ENCODE measurements at places on chromosomes 7 and 10.

DNA sequence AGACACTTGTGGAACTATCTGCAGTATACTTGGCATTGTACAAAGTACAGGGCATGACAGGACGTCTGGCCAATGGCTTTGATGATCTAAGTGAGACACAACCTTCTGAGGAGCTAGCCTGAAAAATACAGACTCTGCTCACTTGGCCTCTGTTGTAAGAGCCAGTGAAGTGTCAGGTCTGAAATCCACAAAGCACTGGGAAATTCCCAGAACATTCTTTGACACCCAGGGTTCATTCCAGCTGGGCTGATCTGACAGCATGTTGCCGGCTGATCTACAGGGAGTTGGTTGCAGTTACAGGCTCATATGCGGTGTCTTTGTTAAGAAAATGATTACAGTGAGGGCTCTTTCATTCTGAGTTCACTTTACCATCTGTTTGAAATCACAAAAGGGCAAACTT is 354.6 kb downstream of the PHF14 start:
- no peak for DNase-seq

GRCh38 chr7:74405191-74405898 is 48.4 kb upstream of the GTF2IRD1 start:
- DNase-seq: no peak

GRCh38 chr10:125201791-125202622 is 41.6 kb upstream of the CTBP2 start:
- no peak for DNase-seq

DNA sequence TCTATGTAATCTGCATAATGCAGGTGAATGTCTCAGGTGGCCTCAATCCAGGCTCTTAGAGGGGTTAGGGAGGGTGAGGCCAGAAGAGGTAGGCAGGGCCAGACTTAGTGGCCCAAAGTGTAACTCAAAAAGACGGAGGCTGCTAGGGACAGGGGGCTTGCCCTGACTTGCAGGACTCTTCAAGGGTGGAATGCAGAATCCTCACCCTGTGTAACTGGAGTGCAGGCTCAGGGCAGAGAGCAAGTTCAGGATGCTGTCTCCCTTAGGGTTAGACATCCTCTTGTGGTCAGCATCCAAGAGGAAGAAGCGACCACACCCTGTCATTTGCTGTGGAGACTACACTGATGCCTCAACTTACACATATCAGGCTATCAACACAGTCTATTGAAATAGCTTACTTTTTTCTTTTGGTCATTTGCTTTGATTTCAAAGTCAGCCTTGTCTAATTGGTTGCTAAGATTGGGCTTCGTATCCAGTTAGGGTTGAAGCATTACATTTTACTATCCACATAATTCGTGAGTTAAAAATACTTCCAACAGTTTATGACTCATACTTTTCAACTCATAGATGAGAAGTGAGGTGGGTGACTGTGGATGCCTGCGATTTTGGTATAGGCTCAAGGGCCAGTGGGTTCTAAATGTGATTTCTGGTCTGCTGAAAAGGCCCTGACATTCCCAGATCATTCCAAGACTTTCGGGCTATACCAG is 563.6 kb downstream of the SUGCT start:
- no peak for DNase-seq

DNA sequence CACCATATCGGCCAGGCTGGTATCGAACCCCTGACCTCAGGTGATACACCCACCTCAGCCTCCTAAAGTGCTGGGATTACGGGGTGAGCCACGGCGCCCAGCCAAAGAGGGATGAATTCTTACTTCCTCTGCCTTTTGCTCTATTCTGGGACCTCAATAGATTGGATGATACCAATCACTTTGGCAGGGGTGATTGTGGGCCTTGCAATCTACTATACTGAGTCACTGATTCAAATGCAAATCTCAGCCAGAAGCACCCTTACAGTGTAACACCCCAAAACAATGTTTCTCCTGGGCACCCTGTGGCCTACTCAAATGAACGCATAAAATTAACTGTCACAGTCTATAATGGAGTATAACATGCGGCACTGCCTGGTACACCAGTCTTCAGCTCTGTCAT is 596.7 kb upstream of the LRRTM3 start:
- DNase-seq: no peak

DNA sequence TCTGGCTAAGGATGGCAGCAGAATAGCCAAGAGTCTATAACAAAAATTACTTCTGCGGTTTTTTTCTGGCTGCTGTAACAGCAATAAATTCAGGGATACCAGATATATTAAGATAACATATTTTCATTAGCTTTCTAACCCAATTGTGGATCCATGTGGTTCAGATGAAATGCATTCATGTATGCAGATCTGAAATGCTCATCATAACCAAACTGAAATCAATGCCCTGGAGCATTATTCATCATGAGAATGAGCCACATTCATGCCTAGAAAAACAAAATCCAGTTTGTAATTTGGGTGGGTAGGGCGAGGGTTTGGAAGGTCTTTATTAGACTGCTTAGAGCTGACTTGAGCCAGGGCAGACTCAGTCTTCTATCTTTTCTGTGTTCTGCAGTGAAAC is 69.8 kb upstream of the SEMA3A start:
- DNase-seq: no peak

DNA sequence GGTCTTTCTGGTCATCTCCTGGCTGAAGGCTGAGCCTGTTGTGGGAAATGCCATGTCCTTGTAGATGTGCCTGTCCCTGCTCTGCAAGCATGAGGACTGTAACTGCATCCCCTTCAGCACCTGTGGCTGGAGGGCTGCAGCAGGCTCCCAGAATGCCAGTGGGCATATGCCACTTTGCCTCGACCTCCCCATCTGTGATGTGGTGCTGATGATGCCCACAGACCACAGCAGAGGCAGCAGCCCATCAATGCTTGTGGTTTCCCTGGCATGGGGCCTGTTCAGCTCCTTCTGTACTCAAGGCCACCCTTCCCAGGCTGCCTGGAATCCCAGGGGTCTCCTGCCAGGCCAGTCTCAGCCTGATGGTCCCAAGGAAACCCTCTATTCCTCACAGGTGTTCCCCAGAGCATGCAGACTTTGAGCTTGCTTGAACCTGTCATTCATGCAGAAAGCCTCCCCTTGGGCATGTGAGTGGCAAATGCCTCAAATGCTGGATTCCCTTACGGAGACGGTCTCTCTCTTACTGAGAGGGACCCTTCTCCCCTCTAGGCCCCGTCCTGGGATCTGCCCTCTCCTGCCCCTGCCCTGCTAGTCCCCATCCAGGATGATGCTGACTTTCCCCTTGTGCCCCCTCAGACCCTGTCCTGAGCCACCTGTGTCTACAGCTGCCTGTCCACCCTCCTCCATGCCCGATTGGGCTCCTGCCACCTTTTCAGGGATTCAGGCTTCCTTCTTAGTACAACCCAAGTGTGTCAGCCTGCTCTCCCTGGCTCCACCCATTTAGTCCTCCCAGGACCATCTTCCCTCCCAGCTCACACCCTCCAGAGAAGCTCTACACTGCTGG is 50.9 kb upstream of the ANTXRL start:
- no peak for DNase-seq

- DNase-seq: no peak
Measured at GRCh38 chr7:122846591-122846990, 39.7 kb downstream of the CADPS2 start.

DNA sequence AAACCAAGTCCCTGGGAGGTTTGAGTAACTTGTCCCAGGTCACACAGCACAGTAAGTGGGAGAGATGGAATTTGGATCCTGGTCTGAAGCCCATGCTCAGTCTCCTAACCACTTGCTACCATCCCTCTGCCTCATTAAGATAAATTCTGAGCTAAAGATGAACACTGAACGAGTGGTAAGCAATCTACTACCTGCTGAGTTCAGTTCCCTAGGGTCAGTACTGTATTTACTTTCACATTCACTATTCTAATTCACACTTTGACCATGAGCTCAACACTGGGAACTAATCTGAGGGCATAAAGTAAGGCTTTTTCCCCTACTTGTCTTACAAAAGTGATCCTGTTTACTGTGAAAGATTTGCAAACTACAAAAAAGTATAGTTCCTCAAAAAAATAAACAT is 2.4 kb downstream of the UROS start:
- DNase-seq: no peak

- no peak for DNase-seq
Measured at GRCh38 chr10:33241351-33241750, 93.1 kb downstream of the NRP1 start.

DNA sequence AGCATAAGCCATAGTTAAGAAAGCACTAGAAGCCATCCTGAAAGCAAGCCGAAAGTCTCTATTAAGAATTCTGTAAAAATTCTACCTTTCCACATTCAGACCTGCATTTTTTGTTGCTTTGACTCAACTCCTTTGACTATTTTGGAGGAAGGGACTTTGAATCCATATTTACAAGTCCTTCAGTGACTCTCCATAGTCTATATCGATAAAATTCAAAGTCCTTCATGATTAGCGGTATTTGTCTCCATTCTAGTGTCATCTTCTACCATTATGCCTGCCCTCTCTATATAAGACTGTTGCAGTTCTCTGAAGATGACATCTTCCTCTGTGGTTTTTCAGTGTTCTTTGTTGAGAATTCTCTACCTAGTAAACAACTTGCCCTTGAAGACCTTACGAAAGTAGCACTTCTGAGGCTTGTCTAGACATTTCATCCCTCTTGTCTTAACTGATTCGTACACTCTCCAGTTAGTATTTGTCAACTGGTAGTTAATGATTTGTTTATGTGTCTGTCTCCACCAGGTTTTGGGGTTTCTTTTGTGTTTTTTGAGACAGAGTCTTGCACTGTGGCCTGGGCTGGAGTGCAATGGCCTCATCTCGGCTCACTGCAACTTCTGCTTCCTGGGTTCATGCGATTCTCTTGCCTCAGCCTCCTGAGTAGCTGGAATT is 1.7 kb downstream of the CCSER2 start:
- no peak for DNase-seq

All from stimulated activated CD8-positive, alpha-beta memory T cell treated with anti-CD3 and anti-CD28 coated beads, Interleukin-12 subunit alpha, Interleukin-12 subunit beta, amount 100 ng/mL, for 1 hour (primary cell).